ENCODE measurements at places on chromosomes 6 and 20. TPM values are rescaled to one million over a fixed set of nuclear protein-coding genes. Genes with fewer than 3 reads are reported as not detected.

DNA sequence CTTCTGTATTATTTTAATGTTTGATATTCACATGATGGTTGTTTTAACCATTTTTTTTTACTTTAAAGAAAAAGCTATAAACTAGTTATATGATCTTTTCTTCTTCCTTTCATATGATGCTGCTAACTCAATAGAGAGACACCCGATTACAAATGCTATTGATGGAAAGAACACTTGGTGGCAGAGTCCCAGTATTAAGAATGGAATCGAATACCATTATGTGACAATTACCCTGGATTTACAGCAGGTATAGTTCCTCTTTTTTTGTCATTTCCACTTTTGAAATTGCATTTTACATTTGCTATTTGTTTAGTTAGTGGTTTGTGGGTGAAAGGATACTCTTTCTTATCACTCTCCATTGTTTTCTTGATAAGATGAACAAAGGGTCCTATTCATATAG lies 176.7 kb downstream of the LAMA2 start:
- DNase-seq = peak; percentile 13

- DNase-seq = no peak
Observed at GRCh38 chr20:62734326-62734725, 25.7 kb downstream of the NTSR1 start.

DNA sequence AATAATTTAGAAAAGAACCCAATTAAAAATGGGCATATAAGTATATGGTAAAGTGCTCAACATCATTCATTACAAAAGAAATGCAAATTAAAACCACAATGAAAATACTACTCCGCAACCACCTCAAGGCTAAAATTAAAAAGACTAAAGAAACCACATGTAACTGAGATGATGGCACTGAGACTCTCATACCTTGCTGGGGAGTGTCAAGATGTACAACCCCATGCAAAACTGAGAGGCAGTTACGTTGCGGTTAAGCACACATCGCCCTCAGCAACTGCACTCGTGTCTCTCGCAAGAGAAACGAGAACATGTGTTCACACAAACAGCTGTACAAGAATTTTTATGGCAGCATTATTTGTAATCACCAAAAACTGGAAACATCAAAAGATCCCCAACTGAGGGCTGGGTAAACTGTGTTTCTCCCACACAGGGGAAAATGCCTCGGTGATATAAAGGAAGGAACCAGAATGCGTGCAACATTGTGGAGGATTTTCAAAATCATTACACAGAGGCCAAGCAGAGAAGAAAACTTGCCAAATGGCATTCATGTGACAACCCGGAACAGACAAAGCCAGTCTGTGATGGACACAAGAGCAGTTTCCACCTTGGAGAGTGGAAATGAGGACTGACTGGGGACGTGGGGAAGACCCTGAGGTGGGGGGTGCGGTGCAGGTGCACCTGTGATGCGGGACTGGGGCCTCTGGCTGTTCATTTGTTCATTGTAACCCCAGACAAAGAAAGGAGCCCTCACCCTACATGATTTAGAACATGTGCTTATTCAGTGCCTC lies 144.9 kb downstream of the WDR27 start:
- DNase-seq = no peak

MUC21 gene
- not detected for total RNA-seq

WFDC5 gene
- total RNA-seq = 0.28 TPM

KLC4 gene
- total RNA-seq = 49.9 TPM

All from spinal cord (tissue), 10 donors.